Mucosa of descending colon (tissue), 3 donors: ENCODE measurements at places on chromosomes 16 and 17.

- DNase-seq, result no peak
These were observed 17.6 kb downstream of the EPOP start for GRCh38 chr17:38656959-38657823.

GRCh38 chr17:13538841-13539411 lies 62.8 kb downstream of the HS3ST3A1 start:
- no peak for DNase-seq

DNA sequence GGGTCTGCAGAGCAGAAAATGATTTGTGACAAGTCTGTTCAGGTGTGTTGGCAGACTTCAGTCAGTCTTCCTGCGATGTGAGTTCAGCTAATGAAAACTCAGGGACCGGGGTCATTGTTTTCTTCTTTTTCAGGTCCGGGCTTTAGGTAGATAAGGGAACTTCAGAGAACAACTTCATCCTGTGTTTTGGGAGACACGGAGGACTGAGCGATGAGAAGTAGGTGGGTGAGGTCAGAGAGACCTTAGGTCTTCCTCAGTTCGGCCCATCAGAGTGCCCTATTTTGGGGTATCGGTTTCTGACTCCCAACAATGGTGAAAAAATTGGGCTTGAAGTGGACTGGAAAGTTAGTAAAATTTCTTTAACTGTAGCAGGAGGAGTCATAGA lies 88.9 kb upstream of the ATF7IP2 start:
- DNase-seq, result no peak

GRCh38 chr17:34858591-34859565 lies 102.4 kb downstream of the CCT6B start:
- no peak for DNase-seq

DNA sequence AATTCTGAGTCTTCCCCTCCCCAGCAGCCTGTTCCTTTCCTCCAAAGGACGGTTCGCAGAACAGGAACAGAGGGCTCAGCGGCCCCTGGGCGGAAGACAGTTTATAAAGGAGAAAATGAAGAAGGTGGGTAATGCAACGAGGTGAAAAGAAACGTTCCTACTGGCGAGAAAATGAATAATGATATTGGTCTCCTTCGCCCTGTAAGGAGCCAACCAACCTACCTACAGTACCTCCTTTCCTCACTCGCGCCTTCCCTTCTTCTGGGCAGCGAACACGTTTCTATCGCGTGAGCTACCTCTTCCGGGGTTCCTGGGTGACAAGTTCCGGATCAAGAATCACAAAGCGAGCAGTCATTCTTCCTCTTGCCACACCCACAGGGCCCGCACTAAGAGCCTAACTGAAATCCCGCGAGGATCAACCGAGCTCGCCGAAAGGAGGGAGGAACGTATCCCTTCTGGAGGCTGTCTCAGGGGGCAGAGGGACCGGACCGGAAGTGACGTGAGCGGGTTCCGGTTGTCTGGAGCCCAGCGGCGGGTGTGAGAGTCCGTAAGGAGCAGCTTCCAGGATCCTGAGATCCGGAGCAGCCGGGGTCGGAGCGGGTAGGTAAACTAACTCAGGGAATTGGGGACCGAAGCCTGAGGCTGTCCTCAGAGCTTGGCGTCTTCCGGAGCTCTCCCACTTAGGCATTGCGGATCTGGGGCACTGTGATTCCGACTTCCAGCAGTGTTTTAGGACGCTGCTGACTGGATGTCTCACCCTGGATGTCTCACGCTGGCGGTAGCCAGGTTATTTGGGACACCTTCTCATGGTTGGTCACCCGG lies at the start of the genes PTRH2 and VMP1:
Gene PTRH2, minus strand, starts transcription at position 282 of the 822 bp plus-strand sequence. CDS start 9,452 bp downstream, outside the sequence.
Gene VMP1, plus strand, starts transcription at position 506 of the 822 bp plus-strand sequence. CDS start 23,793 bp downstream, outside the sequence.
- peak; percentile 96 for DNase-seq

DNA sequence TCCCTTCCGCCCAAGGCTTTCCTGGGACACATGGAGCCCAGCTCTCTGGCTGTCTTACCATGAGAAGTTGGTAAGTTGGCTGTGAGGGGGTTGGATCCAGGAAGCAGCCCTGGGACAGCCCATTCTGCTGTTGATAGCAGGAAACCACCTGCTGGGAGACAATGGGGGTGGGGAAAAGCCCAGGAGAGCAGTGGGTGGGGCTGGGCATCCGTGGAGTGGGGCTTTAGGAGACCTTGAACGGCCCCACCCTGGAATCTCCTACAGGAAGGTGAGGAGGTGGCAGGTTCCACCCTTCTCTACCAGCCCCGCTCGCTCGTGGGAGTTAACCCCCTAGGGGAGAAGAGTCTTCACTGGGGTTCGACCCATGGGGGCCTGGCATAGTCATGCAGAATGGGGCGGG lies 5.8 kb downstream of the TMEM92 start:
- DNase-seq, result peak; percentile 69

- DNase-seq, result no peak
These were observed 32.3 kb downstream of the AXIN1 start for GRCh38 chr16:320206-320605.

GRCh38 chr16:80337786-80338185 lies 203.0 kb upstream of the DYNLRB2 start:
- no peak for DNase-seq
